ENCODE measurements at places on chromosomes 6 and 20.

DNA sequence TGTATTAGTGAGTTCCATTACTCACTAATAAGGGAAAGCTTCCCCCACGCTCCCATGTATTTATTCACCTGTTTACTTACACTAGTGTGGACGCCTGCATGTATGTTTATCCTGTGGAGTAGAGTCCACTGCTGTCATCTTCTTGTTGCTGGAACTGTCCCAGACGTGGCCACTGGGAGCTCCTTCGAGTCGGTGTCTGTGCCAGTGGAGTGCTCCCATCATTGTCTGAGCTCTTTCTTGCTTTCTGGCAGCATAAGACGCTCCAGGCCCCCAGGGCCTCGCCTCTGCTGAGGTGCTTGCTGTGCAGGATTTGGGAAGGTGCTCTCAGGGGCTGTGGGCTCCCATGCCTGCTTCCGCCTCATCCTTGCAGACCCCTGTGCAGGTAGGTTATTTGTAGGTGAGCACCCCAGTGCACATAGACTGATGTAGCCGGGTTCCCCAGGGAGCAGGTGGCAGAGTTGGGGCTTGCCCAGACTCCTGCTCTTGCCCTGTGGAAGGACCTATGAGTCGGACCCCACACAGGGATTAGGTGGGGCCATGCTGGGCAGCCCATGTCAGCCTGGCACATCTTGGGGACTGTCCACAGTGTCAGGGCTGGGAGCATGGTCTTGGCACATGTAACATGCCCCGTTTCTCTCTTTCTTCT lies 16.6 kb downstream of the PHACTR3 start:
- no peak for DNase-seq

- peak; percentile 17 for DNase-seq
Measured at GRCh38 chr6:2885967-2886735, 17.0 kb downstream of the SERPINB9 start.

GRCh38 chr20:48733296-48733790 lies 94.5 kb downstream of the PREX1 start:
- DNase-seq = no peak

- DNase-seq = no peak
Measured at GRCh38 chr6:78908621-78909020, 41.3 kb downstream of the IRAK1BP1 start.

DNA sequence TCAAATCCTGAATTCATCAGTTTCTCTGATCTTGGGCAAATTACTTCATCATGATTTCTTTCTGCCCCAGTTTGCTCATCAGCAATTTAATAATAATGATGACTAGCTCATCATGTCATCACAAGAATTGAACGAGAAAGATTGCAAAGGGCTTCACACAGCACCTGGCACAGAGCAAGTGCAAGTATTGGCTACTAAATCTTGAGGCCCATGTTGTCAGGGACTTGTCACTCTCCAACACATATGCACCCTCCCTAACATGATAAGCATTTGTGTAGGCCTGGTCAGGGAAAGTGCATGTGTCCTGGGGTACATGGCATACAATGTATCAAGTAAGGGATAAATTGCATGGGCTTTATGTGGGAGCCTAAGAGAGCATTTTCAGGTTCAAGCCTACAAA lies 6.4 kb downstream of the SMLR1 start:
- no peak for DNase-seq

DNA sequence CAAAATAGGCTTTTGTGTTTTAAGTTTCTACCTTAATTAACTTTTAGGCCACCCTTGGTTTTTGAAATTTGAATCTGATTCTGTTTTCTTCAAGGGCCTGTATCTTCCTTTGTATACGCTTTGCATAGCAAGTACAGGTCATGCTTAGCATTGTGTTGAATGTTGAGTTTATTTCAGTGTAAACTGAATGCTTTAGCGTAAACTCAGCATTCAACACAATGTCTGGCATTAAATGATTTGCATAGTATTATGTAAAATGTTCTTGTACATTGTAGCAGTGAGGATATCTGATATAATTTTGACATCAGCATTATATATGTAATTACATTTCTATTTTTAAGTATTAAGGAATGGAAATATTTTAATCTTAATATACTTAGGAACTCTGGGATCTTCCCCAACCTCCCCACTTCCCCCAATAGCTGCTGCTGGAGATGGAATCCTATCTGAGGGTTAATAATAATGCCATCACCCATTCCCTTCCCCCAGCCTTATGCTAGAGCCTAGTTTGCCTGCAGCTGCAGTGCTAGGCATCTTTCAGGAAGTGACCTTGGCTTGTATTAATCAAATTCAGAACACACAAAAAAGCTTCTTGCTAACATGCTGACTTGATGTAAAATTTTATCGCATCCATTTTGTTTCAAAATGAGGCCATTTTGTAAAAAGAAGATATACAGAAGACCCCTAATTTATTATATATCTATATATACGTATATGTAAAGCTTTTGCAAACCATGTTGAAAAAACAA lies 73.1 kb downstream of the NCOA3 start:
- no peak for DNase-seq

- DNase-seq = no peak
Measured at GRCh38 chr6:27279513-27280063, 32.1 kb downstream of the PRSS16 start.

DNA sequence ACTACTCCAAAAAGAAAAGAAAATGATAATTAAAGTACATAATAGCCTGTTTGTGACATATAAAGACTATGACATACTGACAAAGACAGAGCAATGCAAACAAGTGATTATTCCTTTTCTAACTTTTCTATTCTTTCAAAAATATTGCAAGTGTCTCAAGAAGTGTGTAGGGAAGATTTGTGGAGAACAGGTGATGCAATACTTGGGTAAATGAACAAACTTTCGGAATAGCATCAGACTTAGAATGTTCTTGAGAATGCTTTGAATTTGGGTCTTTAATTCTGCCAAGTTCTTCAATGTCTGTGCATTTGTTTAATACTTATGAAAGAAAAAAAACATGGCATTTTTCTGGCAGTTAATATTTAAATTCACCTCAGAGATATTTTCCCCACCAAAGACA lies 40.0 kb upstream of the TRDN start:
- no peak for DNase-seq

DNA sequence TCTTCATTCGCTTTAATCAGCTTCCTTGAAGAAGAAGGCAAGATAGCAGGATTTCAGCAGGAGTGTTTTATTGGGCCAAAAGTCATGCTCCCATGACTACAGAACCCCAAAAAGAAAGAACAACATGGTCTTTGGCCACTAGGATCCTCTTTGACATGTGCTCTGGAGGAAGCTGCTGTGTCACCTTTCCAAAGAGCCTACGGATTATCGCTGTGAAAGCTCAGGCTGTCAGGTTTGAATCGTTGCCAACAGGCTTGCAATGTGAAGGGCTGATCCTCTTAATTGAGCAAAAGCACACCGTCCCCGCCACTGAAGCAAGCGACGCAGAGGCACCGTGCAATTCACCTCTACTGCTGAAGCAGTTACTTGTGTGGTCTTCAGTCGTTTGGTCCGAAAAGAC lies 29.0 kb downstream of the MYLIP start:
- DNase-seq = no peak

GRCh38 chr6:169158691-169159090 lies 95.0 kb downstream of the THBS2 start:
- DNase-seq = no peak

GRCh38 chr6:144585217-144585814 lies 300.2 kb downstream of the UTRN start:
- no peak for DNase-seq

GRCh38 chr6:146041282-146041681 lies 12.4 kb downstream of the GRM1 start:
- DNase-seq = no peak

GRCh38 chr6:39310542-39310941 lies 3.7 kb downstream of the KCNK17 start:
- no peak for DNase-seq

- DNase-seq = peak; percentile 11
Measured at GRCh38 chr6:170210026-170210390, 80.9 kb downstream of the DLL1 start.

DNA sequence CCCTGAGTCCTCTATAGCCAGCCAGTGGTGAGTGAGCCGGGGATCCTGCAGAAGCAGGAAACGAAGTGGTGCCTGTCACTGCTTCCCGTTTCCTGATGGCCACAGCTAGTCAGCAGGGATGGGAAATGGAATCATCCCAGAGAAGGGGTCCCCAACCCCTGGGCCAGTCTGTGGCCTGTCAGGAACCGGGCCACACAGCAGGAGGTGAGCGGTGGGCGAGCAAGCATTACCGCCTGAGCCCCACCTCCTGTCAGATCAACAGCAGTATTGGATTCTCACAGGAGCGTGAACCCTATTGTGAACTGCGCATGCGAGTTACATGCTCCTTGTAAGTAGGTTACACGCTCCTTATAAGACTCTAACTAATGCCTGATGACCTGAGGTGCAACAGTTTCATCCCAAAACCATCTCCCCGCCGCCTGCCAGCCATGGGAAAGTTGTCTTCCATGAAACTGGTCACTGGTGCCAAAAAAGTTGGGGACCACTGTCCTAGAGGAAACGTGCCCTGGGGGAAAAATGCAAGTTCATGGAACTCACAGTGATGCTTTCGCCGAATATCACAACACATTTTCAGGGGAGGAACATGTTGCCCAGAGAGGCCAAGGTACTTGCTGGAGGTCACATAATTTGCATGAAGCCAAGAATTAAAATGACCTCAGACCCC lies 113.8 kb downstream of the JPH2 start:
- DNase-seq = peak; percentile 18

GRCh38 chr20:533526-533925 lies 10.1 kb downstream of the CSNK2A1 start:
- DNase-seq = no peak

DNA sequence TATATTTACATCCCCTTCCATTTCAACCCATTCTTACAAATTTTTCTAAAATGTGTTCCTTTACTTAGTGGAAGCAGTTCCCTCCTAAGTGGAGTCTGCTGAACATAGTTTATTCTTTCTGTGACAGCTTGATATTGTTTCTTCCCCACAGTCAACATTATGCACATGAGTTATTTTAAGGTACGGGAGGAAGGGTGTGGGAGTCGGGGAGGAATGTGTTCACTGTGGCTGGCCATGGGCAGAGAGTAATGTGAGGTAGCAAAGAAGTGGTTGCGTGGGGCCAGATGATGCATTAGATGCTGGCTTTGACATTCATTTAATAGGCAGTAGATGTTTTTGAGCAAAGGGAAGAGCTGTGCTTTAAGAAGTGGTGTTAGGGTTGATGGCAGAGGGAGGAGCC lies 98.5 kb downstream of the ARMC2 start:
- DNase-seq = no peak

DNA sequence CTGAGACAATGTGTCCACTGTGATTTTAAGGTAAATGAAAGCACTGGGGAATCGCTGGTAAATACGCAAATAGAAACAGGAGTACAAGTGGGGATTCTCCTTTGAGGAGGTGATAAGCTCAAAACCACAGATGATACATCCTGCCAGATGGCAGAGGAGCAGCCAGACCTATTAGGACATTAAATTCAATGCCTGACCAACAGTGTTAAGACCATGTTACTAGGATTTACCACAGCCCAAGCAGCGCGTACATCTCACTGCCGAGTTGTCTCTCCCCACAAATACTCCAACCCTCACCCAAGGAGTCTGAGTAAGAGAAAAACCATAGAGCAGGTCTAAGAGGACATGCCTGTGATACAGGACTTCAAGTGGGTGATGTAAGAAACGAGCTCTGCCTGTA lies 68.9 kb upstream of the TULP1 start:
- DNase-seq = no peak

GRCh38 chr6:105075210-105075609 lies 104.6 kb downstream of the POPDC3 start:
- no peak for DNase-seq

DNA sequence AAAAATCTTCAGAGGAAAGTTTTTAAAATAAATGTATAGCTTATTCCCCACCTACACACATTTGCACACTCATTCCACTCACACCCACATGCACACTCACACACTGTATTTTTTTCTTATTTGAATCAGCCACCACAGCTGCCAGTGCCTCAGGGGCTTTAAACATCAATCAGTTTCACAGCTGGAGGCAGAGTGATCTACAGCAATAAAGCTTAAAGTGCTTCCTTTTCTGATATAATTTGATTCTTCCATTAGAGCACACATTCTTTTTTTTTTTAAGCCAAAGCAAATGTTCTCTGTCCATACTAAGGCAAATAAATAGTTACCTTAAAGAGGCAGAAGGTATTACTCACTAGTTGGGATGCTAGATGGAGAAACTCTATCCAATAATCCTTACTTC lies 498.8 kb upstream of the POU3F2 start:
- DNase-seq = no peak

DNA sequence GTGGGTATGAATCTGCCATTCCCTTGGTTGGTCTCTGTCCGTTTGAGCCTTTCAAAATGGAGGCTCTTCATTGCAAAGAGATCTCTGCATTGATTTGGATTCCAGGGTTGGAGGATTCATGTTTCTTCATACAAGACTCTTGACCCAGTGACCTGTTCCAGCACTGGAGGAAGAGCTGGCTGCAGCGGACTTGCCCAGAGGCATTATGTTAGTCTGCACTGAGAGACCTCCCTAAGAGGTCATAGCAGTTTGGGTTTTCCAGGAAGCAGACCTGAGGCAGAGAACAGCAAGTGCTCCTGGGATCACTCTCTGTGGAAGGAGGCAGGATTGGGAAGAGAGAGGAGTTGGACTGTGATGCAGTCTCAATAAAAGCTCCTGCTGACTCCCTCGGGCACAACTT lies 57.7 kb upstream of the PTPRT start:
- DNase-seq = no peak

DNA sequence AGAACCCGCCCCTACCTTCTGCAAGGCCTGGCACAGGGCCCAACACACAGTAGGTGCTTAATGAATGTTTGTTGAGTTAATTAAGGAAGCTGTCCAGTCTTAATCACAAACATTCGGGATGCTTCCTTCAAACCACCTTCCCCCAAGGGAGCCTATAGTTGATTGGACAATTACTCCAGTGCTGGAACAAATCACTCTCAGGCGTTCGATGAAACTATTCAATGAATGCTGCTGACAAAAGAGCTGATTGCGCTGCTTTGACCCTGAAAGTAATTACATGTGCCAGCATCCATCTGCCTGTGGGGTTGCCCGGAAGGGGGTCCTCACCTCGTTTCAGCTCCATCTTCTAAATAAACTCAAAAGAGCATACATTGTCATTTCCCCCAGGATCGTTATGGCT lies 112.0 kb upstream of the SRSF6 start:
- no peak for DNase-seq

DNA sequence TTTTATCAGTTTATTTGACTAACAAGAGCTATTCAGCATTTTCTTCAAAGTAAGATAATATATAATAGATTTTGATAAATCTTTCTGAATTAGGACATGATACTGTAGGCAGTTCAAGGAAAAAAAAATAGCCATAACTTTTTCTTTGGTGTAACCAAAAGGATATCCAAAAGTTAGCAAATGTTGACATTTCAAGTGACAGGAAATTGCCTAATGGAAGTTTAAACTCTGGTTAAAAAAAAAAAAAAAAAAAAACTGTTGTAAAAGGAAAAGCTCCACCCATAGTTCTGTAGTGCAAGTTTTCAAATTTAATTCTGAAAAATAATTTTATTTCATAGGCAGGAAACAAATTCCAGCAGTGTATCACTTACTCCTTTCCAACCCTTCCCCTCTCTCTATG lies 18.8 kb downstream of the HEBP2 start:
- no peak for DNase-seq

- DNase-seq = no peak
Measured at GRCh38 chr20:58090161-58090560, 138.3 kb downstream of the ANKRD60 start.

GRCh38 chr6:117555262-117555849 lies 47.0 kb downstream of the GOPC start:
- DNase-seq = no peak

- peak; percentile 61 for DNase-seq
Measured at GRCh38 chr20:49482621-49483017, at the start of gene KCNB1. Gene KCNB1, minus strand, starts transcription at chr20:49482668. Its CDS starts 188 bp downstream, at chr20:49482480.

- no peak for DNase-seq
Measured at GRCh38 chr6:96153775-96154174, 138.0 kb downstream of the FUT9 start.
